ENCODE measurements at places on chromosomes 16 and 17.

DNA sequence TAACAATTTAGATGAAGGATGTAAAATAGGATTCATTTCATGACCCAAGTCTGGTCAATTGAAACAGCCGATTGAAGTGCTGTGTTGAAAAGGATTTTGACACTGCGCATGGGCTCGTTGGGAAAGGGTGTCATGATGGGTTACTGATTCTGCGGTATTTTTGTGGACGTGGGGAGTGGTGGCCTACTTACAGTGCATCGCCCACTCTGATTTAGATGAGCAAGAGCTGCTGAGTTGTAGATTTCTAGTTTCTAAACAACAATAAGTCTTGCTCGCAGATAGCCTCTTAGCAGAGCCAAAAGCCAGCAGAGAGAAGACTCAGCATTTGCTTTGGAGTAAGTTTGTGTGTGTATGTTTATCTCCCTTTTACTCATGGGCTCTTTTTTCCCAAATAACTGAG lies 731.0 kb downstream of the MAF start:
- no peak for DNase-seq

DNA sequence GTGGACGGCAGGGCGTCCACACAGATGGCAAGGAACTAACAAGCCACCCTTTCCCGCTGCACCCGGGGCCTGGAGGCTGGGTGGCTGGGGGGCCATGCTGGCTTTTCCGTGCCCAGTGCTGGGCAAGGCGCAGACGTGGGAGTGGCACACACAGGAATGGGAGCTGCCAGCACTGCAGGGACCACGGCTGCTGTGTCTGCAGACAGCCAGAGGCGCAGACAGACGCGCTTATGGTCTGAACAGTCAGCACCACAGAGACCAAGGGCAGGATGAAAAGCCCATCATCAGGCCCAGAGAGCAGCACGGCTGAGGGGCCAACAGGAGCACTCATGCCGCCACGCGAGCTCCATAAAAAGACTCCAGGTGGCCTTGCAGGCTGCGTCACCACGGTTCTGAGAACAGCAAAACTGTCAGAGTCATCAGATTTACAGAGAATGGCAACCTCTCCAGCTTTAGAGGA lies 24.0 kb downstream of the PDIA2 start:
- no peak for DNase-seq

DNA sequence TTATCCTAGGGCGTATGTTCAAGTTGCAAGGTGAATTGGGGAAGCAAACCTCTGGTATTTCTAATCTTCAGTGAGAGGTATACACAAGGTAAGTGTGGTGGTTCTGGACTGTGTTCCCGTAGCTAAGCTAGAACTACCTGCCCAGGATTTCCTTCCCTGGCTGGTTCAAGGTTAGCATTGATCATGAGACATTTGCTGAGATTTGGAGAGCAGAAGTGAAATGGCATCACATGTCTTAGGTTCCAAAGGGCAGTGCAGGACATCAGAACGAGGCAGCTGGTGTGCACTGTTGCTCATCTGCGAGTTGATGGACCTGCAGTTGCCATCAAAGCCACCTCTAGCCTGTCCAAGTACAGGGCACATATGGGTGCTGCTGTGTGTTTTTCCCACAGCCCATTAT lies 95.2 kb downstream of the EMP2 start:
- no peak for DNase-seq

DNA sequence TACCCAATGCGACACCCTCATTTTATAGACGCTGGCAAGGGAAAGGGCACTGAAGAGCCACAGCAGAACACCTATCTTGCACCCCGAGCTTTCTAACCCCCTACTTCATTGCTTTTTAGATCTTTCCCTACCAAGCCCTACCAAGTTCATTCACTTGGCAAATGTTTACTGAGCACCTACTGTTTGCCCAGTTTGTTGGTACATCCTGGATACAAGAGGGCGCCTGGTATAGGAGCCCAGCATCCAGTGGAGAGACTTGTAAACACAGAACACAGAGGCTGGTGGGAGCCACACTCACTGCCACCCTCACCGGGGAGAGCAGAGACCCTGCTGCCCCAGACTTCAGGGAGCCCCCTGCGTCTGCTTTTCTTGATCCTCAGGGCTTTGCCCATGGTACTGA lies 112.6 kb downstream of the GNAO1 start:
- no peak for DNase-seq

DNA sequence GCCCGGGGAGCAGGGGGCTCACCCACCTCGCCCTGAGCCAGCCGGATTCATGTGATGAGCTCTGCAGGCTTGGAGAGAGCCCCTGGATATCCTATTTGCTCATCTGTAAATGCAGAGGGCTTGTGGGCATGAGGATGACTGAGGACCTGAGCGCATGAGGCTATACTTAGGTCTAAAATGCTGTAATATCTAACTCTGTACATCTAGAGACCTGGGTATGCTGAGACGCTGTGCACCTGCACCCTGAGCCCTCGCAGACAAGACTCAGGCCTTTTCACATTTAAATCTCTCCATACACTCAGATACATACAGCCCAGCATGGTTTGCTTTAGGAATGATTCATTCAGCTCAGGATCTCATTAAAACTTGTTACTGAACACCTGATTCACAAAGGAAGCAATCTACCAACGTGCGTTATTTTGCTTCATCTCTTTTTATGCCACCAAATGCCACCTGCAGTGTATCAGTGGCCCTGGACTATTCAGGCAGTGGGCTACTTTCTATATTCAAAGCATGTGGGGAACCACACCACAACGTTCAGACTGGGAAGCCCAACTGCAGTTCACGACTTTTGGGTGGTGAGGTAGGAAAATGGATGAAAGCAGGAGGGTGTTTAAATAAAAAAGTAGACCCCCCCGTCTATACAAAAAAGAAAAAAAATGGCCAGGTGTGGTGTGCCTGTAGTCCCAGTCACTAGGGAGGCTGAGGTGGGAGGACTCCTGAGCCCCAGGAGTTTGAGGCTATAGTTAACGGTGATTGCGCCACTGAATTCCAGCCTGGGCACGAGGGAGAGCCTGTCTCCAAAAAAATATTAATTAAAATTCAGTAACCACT lies 12.0 kb downstream of the USP7 start:
- DNase-seq = no peak

DNA sequence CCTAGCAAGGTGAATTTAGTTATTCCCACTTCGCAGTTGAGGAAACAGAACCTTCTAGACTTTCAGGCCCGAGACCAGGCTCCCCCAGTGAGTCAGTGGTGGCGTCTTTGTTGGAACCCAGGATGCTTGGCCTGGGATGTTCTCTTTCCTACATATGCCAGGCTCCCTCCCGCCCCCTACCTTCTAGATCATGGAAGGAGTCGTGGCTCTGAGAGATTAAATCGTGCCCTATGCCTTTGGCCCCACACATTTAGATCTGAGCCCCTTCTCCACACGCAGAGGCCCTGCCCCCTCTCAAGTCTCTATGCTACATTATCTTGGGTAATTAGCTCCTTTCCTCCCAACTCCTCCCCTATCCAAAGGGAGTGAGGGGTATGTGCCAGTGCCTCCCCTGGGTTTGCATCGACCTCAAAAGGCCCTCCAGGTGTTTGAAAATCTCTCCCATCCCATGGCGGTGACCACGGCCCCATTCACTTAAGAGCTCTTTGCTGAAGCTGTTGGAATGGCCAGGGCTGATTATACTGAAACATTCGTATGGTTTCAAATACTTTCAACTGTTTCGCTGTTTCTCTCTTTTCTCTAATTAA lies 3.0 kb downstream of the NGFR start:
- no peak for DNase-seq

GRCh38 chr17:4422864-4423263 lies 10.9 kb upstream of the SPNS3 start:
- DNase-seq = no peak

DNA sequence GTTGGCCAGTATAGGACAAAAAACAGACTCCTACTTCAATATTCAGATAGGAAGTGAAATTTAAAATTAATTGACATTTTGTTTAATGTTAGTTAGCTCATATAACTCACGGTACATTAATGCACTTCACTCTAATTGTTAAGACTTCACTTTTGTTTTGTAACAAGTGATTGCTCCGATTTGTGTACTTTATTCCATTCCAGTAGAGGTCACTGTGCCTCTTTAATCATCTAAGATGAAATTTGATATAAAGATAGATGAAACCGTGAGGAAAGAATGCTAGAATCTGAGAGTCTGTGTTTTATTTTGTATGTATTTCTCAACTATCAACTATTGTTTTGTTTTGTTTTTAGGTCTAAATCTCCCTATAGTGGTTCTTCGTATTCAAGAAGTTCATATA lies 29.0 kb downstream of the RBBP6 start:
- DNase-seq = peak; percentile 42
